Astrocyte (in vitro differentiated cells and primary cell): ENCODE measurements at places on chromosomes 4 and X.

DNA sequence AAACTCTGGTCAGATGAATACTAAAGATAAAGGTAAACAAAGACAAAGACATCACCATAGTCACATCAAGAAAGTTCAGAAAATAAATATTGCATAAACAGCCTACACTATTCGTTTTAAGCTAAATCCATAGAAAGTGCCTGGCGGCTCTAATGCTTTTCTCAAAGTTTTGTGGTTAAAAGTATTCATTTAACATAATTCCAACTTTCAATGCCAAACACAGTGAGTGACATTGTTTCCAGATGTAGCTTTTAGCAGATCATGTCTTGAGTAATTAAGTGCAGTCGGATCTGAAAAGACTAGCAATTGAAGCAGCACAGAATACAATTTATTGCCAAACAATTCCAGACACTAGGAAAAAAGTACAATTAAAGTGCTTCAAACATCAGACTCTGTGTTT is 287.1 kb upstream of the ADGRL3 start:
- DNase-seq = no peak

DNA sequence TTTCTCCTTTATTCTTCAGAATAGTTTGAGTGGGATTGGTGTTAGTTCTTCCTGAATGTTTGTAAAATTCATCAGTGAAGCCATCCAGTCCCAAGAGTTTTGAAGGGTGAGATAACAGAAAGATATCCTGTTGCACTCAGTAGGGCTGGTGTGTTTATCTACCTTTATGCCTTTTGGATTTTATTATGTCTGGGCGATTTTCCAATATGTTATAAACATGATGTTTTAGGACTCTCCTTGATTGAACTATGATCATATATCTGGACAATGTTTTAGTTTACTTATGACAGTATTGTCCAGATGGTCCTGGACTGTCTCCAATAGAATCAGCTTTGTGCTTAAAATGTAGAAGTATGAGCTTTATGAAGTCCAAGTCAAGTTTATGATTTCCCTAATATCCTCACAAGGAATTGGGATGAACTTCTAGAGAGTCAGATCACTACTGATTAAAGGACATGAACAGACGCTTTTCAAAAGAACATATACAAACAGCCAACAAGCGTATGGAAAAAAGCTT is 77.6 kb upstream of the ITM2A start:
- DNase-seq = no peak

DNA sequence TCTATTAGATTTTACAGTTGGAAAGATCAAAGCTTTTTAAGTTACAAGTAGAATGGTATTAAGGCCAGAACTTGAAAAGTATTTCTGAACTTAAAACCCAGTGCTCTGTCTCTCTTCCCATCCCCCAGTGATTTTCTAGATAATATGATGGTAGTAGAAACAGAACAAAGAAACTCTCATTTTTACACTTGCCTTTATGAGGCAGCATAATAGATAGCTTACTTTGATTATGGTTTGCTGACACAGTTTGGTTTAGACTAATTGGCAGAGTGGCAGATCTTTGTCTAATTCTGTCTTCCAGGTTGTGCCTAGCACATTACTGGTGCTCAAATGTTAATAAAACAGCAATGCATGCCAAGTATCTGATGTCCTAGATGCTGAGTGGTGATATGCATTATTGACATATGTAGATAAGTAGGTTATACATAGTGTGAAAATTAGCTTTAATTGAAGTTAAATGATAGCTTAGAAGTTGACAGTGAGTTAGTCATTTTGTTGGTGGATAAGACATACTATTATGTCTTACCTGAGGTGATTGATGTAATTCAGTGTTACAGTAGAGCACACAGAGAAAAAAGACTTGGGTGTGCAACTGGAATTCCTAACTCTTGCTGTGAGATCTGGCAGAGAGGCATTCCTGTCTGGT is 4.3 kb upstream of the RAPGEF2 start:
- DNase-seq = no peak

- DNase-seq = no peak
Measured at GRCh38 chr4:37588150-37588549, 98.0 kb downstream of the RELL1 start.

- DNase-seq = no peak
Measured at GRCh38 chr4:88646528-88647280, 50.9 kb downstream of the NAP1L5 start.

DNA sequence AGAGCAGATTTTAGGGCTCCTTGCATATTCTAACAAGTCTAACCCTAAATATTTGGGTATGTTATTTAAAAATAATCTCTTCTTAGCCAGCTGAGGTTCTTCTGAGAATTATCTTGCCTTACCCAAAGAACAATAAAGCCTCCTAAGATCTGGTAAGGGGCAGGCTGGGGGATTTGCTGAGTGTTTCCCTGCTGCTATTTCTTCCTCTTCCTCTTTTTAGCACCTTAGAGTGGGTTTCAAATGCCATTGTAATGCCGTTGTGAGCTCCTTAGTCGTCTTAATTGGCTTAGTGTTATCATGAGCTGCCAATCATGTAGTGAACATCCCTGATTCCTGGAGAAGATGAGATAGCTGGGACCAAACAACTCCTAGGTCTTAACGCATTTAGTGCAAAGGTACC is 15.4 kb downstream of the STOX2 start:
- no peak for DNase-seq
